Mammary epithelial cell (primary cell): ENCODE measurements at places on chromosomes 4 and X. TPM values are rescaled to one million over a fixed set of nuclear protein-coding genes. Genes with fewer than 3 reads are reported as not detected.

Gene MAGED2
- 58.8 and 85.5 TPM in 2 replicates for total RNA-seq

Gene RBM47
- total RNA-seq, result 3.0 TPM

Gene MAGEB1
- not detected in 2 replicates for total RNA-seq

Gene CD99
- 27.0 TPM for total RNA-seq

Gene MAP7D2
- total RNA-seq, result 3.4 and 5.0 TPM in 2 replicates

Gene SPP1
- 157 TPM for total RNA-seq

Gene CHST7
- total RNA-seq, result 2.0 and 3.0 TPM in 2 replicates

Gene CISD2
- 26.8 and 32.5 TPM in 2 replicates for total RNA-seq

Gene SSX3
- not detected for total RNA-seq

Gene PABPC5
- total RNA-seq, result 0.09 TPM in 1 of 2 replicates, not detected in the other

Gene SPANXA1
- not detected in 2 replicates for total RNA-seq

Gene CFAP99
- not detected for total RNA-seq

Gene TMSB15A
- 0.69 and 1.4 TPM in 2 replicates for total RNA-seq
